Right atrium auricular region (tissue), 2 donors: ENCODE measurements at places on chromosomes 1 and 21. TPM values are rescaled to one million over a fixed set of nuclear protein-coding genes. Genes with fewer than 3 reads are reported as not detected.

DNA sequence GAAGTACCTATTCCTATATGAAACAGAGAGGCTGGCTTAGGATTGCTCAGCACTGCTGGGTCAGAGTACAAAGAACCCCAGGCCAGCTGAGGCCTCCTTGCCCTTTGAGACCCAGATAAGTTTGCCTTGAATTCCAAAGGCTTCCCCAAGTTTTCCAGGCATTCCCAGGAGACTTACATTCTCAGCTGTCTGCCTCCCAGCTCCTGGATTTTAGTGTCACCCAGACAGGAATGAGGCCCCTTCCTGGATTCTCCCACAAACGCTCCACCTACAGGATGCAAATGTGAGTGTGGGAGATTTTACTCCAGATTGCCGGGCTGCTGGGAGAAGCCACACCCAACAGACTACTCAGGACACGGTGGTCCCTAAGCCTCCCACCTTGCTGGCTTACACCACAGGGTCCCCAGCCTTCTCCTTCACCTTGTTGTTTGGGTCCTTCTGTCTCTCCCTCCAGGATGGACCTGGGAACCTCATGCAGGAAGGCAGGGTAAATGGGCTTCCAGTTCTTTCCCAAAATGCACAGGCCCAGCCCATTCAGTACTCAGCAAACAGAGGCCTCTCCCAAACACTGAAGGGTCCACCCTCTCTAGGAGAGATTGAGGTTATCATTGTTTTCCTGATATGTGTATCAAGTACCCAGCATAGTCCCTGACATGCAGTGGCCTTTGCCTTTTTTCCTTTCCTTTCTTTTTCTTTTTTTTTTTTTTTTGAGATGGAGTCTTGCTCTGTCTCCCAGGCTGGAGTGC lies 10.6 kb downstream of the RHBG start:
- no peak overlapping the region for H3K4me3 ChIP-seq
- H3K27ac ChIP-seq: no peak overlapping the region
- no peak for DNase-seq
- no peaks in the 10 kb centered on the region for H3K4me1 ChIP-seq
- H3K27me3 ChIP-seq: no peaks in the 10 kb centered on the region

GRCh38 chr1:3539707-3540425 lies 71.4 kb downstream of the MEGF6 start:
- H3K4me3 ChIP-seq: no peak overlapping the region
- peaks cover 47% of the 10 kb centered on the region for H3K4me1 ChIP-seq
- peak overlapping the region; percentile 51 for H3K27ac ChIP-seq
- H3K27me3 ChIP-seq: no peaks in the 10 kb centered on the region
- peak; percentile 70 for DNase-seq
- H3K36me3 ChIP-seq: no peaks in the 10 kb centered on the region

The OR10J1 gene
- total RNA-seq: not detected

DNA sequence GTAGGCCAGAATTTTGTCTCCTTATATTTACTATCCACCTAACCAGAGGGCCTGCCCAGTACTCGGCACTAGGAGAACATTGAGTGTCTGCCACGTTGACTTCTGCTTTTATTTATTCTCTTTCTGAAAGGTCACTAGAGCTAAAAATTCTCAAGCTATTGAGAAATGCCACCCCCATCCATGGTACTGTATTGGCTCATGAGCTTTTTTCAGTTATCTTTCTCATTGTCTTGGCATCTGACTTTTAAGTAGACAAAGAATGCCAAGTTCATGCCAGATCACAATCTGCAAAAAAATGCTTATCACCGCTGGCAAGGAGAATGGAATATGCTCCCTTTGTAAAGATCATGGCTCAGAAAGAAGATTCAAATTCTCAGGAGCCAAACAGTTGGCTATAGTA lies 49.8 kb upstream of the MROH9 start:
- H3K27me3 ChIP-seq: no peaks in the 10 kb centered on the region
- H3K27ac ChIP-seq: no peak overlapping the region
- no peak overlapping the region for H3K4me3 ChIP-seq
- H3K4me1 ChIP-seq: no peaks in the 10 kb centered on the region
- no peaks in the 10 kb centered on the region for H3K36me3 ChIP-seq
- DNase-seq: no peak

DNA sequence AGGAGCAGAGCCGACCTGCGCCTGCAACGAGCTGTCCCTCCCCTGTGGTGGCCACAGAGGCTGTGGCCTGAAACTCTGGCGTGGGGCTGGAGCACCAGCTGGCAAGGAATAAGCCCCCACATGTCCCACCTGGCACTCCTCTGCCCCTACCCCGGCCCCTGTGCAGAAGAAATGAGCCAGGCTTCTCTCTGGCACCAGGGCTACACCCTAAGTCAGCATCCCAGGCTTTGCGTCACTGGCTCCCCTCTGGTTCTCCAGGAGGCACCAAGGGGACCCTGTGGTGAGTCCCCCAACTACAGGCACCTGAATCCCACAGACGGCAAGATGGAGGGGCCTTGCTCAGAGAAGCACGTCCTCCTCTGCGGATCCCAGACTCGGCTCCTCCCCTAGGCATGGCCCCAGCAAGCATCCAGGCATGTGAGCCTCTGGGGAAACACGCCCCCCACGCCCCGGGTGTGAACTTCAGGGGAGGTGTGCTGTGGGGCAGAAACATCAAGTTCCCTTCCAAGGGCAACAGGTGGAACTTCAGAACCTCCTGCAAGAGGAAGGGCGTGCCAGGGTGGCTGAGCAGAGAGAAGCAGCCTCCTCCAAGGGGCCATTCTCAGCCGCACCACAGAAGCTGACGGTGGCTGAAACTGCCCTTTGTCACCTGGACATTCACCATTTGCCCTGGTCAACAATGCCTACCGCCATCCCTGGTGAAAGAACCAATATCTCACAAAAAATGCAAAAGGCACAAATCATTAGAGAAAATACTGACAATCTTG lies 2.9 kb downstream of the KRTAP10-7 start:
- H3K27ac ChIP-seq: no peak overlapping the region
- no peak for DNase-seq
- H3K4me1 ChIP-seq: no peaks in the 10 kb centered on the region
- no peaks in the 10 kb centered on the region for H3K27me3 ChIP-seq

The ADAMTS1 gene
- 89.7 TPM for total RNA-seq

DNA sequence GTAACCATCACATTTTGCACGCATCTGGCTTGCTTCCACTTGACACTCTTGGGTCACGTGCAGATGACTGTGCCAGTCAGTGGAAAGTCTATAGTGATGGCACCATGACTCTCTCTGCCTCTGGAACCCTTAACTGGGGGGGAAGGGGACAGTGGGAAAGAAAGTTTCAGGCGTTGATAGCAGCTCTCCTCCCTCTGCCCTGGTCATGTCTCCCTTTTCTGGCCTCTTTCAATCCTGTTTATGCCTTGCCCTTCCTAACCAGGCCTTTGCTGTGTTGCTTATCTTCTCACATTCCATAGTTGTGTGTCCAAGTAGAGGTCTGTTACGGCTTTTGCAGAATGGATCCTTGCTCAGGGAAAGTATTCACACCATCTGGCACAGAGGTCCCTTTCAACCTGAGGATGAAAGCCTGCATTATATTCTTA lies 93.5 kb downstream of the NRDC start:
- peak overlapping the region; percentile 56 for H3K27ac ChIP-seq
- peaks cover 95% of the 10 kb centered on the region for H3K36me3 ChIP-seq
- peaks cover 24% of the 10 kb centered on the region for H3K4me1 ChIP-seq
- no peak overlapping the region for H3K4me3 ChIP-seq
- peaks cover 4% of the 10 kb centered on the region for H3K27me3 ChIP-seq

The PEX19 gene
- 54.5 TPM for total RNA-seq

The FBXO44 gene
- 20.5 TPM for total RNA-seq

GRCh38 chr21:42307106-42307505 lies 8.1 kb downstream of the TFF3 start:
- no peaks in the 10 kb centered on the region for H3K4me1 ChIP-seq
- no peak for DNase-seq
- H3K36me3 ChIP-seq: no peaks in the 10 kb centered on the region
- no peaks in the 10 kb centered on the region for H3K27me3 ChIP-seq
- H3K27ac ChIP-seq: no peak overlapping the region

- H3K4me3 ChIP-seq: no peak overlapping the region
- H3K27ac ChIP-seq: no peak overlapping the region
- H3K36me3 ChIP-seq: no peaks in the 10 kb centered on the region
- DNase-seq: no peak
- no peaks in the 10 kb centered on the region for H3K4me1 ChIP-seq
Observed at GRCh38 chr1:114015075-114015474, 35.8 kb downstream of the OLFML3 start.

The C1orf141 gene
- not detected for total RNA-seq

- no peak overlapping the region for H3K27ac ChIP-seq
- no peaks in the 10 kb centered on the region for H3K27me3 ChIP-seq
- H3K4me1 ChIP-seq: no peaks in the 10 kb centered on the region
- H3K4me3 ChIP-seq: no peak overlapping the region
Observed at GRCh38 chr1:4773226-4773625, 118.8 kb downstream of the AJAP1 start.

- H3K4me1 ChIP-seq: no peaks in the 10 kb centered on the region
- no peaks in the 10 kb centered on the region for H3K27me3 ChIP-seq
- no peak for DNase-seq
- no peaks in the 10 kb centered on the region for H3K36me3 ChIP-seq
Observed at GRCh38 chr1:154541231-154541630, 17.2 kb downstream of the UBE2Q1 start.

The VWA5B1 gene
- 0.22 TPM for total RNA-seq

GRCh38 chr1:115338457-115338820 lies 390 bp upstream of the NGF start:
- H3K36me3 ChIP-seq: no peaks in the 10 kb centered on the region
- DNase-seq: no peak
- no peaks in the 10 kb centered on the region for H3K4me1 ChIP-seq
- H3K4me3 ChIP-seq: peak overlapping the region; percentile 68
- H3K27ac ChIP-seq: peak overlapping the region; percentile 85
